ENCODE measurements at places on chromosomes 6 and 20.

GRCh38 chr6:5250911-5251310, 9.8 kb downstream of the LYRM4 start:
- peak; percentile 19 for DNase-seq

- no peak for DNase-seq
Measured at GRCh38 chr6:34810936-34811632, 19.2 kb downstream of the BLTP3A start.

DNA sequence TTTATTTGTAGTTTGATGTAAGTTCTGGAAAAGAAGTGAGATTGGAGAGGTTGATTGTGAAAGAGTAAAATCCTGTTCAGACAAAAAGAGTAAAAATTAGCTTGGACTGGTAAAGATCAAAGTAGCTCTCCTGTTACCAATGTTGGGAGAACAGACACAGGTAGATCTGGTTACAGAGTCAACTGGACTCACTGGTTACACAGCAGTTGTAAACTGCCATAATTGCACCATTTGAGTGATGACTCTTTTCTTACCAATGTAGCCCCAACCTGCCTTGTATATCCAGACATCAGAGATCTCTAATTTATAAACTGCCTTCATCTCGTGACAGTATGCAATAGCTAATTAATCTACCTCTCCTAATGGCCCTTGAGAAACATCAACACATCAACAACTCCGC, 165.6 kb upstream of the PRSS16 start:
- DNase-seq, result no peak

- DNase-seq, result no peak
Measured at GRCh38 chr20:22560817-22561216, 23.6 kb downstream of the FOXA2 start.

DNA sequence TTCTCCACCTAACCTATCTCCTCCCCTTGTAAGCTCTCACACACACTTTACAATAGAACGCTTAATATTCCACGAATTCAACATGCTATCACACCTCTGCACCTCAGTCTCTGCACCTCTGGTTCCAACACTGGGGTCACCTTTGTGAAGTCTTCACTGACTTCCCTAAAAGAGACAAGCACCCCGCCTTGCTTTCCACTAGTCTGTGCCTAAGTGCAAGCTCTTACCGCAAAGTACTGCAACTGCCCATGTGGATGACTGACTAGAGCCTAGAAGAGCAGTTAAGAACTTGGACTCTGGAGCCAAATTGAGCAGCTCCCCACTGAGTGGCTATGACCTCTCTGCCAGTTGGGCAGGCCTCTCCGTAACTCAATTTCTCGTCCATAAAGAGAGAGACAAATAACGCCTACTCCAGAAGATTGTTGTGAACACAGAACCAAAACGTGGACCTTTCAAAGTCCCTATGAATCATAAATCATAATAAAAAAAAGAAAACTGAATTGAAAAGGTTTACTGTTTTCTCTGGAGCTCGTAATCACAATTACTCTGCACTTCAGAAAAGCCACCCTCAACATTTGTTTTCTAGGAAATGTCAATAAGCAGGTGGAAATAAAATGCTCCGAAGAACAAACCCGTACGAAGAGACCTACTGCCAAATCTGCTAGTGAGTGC, 1.2 kb downstream of the IFNGR1 start:
- DNase-seq, result no peak

DNA sequence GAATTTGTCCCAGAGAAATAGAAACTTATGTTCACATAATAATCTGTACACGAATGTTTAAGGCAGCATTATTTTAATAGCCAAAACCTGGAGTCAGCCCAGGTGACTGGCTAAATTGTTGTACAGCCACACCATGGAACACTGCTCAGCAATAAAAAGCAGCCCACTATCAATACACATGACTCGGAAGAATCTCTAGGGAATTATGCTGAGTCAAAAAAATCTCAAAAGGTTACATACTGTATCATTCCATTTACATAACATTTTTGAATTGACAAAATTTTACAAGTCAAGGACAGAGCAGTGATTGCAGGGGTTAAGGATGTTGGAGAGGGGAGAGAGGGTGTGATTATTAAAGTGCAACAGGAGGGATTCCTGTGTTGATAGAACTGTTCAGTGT, 163.4 kb downstream of the UBE3D start:
- no peak for DNase-seq

DNA sequence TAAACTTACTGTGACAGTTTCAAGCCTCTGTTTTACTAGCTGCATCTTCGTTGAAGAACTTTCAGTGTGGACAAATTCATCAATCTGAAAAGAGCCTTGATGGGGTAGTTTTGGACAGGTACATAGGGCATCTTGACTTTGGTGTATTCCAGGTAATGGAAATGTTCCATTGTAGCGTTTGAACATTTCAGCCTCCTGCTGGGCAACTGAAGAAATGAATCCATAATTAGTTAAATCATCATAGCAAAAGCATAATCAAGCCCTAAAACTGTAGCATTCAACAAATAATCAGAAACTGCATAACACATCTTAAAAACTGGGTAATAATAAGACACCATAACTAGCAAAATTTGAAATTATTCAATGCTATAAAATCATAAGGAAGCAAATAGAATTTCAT, 86.2 kb downstream of the AHI1 start:
- no peak for DNase-seq

GRCh38 chr20:34495307-34495706, 20.9 kb upstream of the DYNLRB1 start:
- DNase-seq, result no peak

GRCh38 chr20:60056407-60057122, 98.3 kb downstream of the CDH26 start:
- peak; percentile 35 for DNase-seq

DNA sequence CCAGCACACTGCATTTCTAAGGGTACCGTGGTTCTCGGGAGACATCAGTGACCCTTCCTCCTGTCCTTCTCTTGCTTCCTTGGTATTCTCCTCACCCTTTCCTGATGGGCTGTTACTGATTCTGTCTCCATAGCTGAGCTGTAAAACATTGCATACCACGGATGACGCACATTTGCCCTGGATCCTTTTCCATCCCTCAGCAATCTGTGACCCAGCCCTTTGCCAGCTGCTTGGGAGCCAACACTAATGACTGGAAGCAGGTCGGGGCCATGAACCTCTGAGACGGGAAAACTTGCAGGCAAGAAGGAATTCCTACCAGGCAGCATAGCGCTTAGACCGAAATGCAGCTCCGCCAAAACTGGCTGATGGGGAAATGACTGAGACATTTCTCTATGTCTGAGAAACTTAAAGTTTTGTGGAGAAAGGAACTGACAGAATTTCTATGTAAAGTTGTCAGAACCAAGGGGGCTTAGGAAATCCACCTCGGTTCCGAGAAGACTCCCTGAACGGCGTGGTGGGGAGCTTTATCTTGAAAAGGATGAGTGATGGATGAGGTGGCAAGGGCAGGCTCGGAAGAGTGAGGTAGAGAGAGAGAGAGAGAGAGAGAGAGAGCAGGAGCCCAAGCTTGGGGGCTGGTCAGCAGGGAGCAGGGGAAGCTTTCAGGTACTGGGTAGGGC, 19.2 kb downstream of the TUBB2B start:
- no peak for DNase-seq

- no peak for DNase-seq
Measured at GRCh38 chr6:40722553-40723258, 135.5 kb upstream of the LRFN2 start.

GRCh38 chr20:62239278-62239879, 1.1 kb downstream of the OSBPL2 start:
- no peak for DNase-seq

- no peak for DNase-seq
Measured at GRCh38 chr20:61777773-61778494, 287.7 kb downstream of the TAF4 start.

DNA sequence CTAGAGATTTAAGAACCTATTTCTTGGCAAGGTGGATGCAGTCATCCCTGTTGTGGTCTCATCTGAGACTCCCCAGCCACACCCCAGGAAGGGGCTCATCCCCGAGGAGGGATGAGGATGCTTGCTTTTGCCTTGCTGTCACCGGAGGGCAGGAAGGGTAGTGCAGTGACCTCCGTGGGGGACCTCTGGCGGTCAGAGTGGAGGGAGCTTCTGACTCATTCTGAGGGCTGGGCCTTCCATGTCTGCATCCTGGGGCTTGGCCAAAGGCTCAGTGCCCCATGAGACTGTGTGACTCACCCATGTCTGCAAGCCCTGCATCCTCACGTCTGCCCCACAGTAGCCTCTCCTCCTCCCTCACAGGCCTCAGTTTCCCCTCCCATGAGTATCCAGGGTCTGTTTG, 38.7 kb downstream of the UQCC2 start:
- no peak for DNase-seq

DNA sequence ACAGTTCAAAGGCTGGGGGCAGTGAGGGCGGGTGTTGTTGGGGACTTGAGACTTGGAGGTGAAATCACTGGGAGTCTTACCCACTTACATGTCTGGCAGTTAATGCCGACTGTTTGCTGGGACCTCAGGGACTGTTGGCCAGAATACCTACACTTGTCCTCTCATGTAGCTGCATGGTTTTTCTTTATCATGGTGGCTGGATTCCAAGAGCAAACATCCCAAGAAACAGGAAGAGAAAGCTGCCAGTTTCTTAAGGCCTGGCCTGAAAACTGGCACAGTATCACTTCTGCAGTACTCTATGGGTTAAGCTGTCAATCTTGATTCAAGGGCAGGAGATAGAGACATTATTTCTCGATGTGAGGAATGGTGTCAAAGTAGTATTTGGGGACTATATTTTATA, 19.8 kb upstream of the C6orf62 start:
- DNase-seq, result no peak

- no peak for DNase-seq
Measured at GRCh38 chr6:10315034-10315433, 99.8 kb downstream of the TFAP2A start.

DNA sequence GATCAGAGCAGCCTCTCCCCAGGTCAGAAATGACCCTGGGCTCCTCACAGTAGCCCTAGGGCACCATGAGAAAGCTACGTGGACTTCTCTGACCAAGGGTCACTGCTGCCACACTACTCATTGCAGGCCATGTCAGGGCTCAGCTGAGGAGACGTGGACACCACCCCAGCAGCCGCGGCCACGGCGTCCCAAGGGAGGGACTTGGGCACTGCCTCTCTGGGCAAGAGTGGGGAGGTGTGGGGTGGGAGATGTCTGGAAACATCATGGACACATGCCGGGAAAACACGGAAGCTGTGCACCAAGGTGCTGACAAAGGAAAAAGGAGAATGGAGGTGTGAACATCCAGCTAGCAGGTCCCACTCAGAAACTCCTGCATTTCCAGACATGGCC, 9.0 kb downstream of the GMEB2 start:
- DNase-seq, result no peak

DNA sequence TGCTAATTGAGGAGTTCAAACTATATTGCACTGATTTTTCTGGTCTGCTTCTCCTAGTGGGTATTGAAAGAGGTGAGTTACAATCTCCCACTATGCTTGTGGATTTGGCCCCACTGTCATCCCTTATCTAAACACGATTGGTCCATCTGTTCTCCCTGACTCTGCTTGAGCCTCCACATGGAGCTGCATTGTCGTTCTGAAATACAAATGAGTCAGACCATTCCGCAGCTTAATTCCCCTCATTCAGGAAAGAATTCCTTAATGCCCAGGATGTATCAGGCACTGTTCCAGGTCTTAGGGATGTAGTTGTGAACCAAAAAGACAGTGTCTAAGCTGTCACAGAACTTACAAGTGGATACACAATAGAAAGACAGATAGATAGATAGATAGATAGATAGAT, 461.9 kb downstream of the QKI start:
- no peak for DNase-seq

DNA sequence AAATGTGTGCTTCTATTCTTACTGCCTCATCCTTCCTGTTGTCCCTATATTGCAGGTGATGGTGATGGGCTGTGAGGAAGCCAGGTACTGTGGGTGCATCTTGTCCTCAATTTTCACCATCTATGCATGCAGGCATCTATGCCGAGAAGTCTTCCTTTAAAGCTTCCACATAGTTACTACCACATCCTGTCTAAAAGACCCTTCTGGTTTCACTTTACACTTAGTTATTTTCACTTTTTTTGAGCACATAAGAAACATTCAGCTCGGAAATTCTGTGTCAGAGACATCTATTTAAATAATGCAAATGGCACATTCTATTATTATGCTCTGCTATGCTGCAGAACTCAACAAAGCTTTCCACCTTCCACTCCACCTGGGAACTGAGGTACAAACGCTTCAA, 28.2 kb upstream of the FABP7 start:
- DNase-seq, result no peak

- DNase-seq, result no peak
Measured at GRCh38 chr20:56595746-56596475, 33.2 kb upstream of the TFAP2C start.

DNA sequence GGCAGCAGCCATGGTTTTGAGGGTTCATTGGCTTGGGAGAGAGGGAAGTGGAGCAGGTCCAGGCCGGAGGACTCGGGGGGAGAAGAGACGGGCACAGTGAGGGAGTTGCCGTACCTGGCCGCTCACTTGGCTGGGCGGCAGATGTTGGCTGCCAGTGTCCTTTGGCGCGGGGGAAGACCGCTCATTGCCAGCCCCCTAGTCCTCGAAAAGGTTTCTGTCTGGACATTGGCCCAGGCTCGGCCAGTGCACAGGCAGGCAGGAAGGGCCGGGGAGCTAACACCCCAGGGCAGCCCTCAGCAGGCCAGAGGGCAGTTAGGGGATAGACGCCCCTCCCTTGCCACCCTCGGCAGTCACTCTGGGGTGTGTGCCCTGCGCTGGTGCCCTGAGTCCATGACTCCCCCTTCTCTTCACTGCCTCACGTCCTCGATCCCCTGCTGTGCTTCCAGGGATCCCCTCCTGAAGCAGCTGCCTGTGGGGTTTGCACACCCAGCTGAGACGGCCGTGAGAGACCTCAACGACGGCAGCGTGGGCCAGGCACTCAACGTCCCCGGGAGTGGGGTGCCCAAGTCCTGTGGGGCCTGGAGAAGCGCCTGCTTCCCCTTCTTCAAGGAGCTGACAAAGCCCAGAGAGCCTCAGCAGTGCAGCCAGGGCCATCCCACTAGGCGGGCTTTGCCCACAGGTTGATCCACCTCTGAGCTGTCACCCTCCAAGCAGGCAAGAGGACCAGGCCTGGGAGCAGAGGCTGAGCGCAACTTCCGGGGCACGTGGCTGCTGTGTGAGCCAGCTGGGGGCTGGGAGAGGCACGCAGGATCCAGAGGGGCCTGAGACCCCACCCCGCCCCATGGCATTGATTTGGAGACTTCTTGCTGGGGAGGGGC, 20.4 kb downstream of the RBM38 start:
- DNase-seq, result no peak

DNA sequence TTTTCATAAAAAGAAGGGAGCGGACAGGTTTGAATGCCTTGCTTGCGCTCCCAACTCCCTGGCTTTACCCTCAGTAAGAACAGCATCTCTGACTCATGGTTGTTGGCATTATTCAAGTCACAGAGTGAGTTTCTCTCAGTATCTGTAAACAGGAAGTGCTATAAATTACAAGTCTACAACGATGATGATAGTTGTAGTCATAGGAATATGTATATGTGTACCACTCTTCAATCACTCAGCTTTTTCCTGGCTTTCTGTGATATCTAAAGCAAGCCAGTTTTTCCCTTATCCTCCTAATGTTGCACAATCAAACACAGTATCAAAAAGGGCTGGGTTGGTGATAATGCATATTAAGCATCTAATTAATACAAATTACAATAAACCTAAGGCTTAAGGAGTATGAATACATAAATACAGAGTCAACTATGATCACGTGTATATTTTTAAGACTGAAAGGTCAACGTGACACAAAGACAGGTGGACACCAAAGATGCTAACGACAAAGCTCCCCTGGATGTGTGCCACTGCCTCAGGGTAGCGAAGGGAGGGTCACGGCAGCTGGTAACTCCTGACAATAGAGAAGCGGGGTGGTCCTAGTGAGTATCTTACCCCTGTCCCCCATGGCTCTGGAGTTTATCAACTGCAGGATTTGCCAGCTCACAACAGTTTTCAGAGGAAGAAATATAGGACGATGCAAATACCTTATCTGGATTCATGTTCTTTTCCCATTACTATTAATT, 202.8 kb downstream of the BTBD9 start:
- no peak for DNase-seq
